Suppressor macrophage treated with lipopolysaccharide for 4 hours (primary cell): ENCODE measurements at places on chromosomes 3 and 15.

DNA sequence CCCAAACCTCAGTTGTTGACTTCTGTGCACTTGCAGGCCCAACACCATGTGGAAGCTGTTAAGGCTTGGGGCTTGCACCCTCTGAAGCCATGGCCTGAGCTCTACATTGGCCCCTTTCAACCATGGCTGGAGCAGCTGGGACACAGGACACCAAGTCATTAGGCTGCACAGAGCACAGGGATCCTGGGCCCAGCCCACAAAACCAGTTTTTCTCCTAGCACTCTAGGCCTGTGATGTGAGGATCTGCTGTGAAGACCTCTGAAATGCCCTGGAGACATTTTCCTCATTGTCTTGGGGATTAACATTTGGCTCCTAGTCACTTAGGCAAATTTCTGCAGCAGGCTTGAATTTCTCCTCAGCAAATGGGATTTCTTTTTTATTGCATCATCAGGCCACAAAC is 1255.7 kb downstream of the ZPLD1 start:
- no peak for DNase-seq

DNA sequence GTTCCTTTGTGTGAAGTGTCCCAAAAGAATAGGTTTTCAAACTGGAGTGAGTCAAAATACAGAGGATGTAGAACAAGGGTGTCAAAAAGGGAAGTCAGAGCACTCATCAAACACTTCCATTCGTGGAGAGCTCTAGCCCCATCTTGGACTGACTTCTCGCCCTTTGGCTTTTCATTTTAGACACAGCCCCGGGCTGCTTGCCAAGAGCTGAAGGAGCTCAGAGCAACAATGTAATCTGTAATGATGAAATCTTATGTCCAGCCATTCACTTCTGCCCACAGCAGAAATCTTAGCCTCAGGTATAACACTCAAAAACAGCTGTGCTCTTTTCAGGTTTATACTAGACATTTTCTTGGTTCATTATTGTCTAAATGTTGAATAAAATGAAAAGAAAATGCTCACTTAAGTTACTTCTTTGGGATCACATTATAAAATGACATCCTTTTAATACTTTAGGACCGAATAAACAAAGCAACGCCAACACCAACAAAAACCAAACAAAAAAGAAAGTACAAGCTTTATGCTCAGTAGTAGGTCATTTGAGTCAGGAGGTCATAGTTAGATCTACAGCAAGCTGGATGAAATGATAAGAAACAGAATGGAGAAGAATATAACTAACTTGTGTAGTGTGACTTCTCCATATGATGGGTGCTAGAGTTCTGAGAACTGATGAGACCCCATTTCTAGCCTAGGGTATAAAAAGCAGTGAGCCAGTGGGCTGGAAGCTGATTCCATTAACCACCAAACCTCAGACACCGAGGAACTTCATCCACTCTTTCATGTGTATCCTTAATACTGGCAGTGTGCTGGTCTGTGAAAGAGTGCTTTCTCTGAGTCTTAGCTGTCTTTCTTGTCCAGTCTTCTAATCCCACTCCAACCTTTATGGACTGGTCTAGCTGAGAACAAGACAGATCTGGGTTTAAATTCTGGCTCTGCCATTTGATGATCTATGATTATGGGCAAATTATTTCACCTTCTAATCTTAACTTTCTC is 131.8 kb upstream of the SLC7A14 start:
- no peak for DNase-seq

- no peak for DNase-seq
These were observed 32.6 kb downstream of the SEMA7A start for GRCh38 chr15:74400915-74401757.

DNA sequence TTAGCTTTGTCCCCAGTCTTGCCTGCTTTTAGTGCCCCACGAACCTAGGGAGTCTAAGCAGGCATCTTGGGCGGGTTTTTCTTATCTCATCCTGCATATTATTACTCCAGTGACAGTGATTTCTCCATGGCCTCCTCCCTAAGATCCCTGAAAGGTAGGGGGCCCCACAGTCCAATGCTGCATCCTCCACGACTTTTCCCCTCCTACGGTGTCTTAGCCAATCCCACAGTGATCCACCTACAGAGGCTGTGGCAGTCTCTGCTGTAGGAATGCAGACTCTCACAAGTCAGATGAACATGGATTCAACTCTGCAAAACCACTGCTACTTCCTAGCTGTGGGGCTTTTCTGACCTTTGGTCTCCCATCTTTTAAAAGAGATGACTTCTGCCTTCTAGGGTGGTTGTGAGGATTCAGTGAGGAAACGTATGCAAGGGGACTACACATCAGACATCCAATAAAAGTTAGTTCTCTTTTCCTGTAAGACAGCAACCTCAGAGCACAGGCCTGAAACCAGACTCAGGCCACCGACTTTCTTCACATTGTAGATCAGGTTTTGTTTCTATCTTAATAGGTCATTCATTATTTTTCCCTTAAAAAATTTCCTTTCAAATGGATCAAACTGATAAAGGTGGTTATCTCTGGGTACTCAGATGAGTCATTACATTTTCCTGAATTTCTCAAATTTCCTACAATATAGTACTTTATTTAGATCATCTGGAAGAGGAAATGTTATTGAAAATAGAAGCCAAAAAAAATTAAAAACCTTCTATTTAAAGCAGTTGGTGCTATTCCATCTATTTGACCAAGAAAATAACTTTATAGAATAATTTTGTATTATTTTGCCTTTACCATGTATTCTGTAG is 23.2 kb downstream of the ILDR1 start:
- peak; percentile 89 for DNase-seq

DNA sequence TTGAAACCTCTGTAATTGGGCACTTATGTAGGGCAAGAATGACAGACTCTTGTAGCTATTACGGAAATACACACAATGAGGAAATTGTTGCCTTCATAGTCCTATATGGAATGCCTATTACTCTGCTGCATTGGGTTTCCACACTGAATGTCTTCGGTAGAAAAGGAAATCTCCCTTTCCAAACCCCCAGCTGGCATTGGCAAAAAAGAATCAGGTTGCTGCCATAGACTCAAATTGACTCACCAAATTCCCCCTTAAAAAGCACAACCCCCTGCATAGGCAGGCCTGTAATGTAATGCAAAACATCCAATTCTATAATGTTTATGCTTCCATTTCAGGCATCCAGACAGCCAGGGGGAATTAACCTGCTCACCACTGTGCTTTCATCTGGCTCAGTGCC is 44.8 kb upstream of the NTRK3 start:
- no peak for DNase-seq

DNA sequence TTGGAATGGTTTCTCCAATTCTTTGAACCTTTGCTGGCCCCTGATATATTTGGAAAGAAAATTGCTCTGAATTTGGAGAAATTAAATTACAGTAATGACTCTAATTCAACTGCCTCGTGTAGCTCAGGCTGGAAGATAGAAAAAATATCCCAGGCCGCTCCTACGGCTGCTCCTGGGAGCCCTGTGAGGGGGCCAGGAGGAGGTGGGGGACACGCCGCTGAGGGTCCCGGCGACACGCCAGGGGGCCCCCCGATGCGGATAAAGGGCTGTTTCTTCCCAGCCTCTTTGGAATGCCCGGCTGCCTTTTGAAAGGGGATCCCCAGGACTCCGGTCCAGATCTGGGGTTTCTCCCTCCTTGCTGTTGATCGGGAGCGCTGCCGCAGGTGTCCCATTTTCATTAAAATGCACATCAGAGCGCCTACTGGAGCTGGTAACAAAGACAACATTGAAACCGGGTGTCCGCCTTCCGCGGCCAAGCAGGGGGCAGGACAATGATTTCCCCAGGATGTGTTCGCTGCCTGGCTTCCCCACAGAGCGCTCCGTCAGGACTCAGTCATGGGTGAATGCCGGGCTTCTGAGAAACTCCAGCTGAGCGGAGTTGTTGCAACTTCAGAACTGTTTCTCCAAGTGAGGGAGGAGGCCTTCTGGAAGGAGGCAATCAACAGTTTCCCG is 200.1 kb upstream of the KBTBD8 start:
- peak; percentile 10 for DNase-seq

DNA sequence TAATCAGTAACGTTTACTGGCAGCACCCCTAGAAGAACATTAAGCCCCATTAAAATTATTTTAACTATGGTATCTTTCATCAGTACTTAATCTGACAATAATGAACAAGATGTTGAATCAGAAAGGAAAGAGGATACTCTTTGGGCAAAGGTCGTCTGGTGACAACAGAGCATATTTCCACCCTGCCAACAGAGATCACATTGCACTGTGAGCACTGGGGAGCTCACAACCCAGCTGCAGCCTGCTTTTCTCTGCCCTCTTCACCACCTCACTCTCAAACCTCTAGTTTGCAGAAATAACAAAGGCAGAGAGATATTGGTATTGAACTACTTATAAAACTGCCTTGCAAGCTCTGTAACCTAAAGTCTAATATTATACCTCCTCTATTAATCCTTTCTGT is 130.0 kb downstream of the FBN1 start:
- no peak for DNase-seq

GRCh38 chr3:107798381-107798780 is 275.6 kb downstream of the BBX start:
- no peak for DNase-seq

DNA sequence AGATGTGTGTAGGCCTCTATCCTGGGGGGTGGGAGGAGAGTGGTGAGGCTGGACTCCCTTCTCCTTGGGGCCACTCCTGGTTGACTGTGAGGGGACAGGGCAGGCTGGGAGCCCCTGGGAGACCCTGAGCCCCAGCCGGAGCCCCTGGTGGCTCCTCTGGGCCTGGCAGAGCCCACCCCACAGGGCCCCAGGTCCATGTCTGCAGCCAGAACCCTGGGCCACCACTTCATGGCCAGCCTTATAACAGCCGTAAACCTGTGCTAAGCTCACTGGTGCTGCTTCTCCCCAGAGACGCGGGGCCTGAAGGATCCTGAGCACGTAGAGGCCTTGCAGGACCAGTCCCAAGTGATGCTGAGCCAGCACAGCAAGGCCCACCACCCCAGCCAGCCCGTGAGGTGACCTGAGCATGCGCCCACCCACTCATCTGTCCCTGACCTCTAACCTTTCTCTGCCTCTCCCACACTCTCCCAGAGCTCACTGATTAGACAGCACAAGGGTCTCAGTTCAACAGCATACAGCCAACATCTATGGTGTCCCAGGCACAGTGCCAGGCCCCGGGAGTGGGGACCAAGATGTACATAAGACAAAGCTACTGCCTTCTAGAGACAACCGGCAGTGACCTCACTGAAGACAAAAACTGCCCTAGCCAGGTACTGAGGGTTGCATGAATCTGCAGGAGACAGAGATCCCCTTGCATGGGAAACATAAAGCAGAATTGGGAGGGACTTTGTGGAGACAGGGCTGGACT is 3.5 kb downstream of the NR2E3 start:
- DNase-seq: no peak

- DNase-seq: no peak
These were observed 235.6 kb downstream of the MYRIP start for GRCh38 chr3:40045051-40045450.

- no peak for DNase-seq
These were observed 59.7 kb upstream of the CCDC50 start for GRCh38 chr3:191269289-191270085.
